ENCODE measurements at places on chromosomes 6 and 20.

DNA sequence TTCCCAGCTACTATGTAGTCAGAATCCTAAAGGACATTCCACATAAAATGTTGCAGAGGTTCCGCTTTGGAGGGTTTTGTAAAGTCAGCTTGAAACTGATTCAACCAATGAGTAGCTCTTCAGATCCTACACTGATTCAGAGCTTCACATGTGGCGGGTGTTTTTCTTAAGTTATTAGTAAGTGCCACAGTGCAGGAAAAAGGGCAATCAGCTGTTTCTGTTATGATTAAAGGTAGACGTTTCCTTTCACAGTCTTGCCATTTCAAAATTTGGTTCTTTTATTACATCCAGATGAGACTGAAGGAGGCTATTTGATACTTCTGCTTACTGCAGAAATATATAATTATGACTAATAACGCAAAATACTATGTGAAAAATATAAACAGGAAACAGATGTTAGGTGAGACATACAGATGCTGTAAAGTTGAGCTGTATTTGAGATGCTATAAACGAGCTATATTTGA lies 443.9 kb downstream of the CDKAL1 start:
- DNase-seq, result no peak

GRCh38 chr6:30572148-30572547 lies 906 bp downstream of the ABCF1 start:
- no peak for DNase-seq

- DNase-seq, result no peak
Observed at GRCh38 chr6:53544217-53544469, 758 bp downstream of the GCLC start.

DNA sequence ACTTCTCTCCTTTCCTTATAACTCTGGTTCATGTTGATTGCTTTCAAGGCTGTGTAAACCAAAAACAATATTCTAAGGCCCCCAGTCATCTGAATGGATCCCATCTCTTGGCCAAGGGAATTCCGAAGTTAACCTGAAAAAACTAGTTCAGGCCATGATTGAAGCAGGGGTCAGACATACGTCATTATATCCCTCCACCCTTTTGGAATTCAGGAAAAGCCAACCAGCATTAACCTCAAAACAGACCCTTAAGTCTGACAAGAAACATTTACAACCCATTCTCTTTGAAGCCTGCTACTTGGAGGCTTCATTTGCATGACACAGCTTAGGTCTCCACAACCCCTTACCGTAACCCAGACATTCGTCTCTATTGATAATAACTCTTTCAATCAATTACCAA lies 39.7 kb downstream of the SLC26A8 start:
- no peak for DNase-seq

GRCh38 chr20:61287583-61288275 lies 35.7 kb downstream of the CDH4 start:
- DNase-seq, result no peak

GRCh38 chr20:45258664-45259063 lies 4.3 kb upstream of the SLPI start:
- no peak for DNase-seq

DNA sequence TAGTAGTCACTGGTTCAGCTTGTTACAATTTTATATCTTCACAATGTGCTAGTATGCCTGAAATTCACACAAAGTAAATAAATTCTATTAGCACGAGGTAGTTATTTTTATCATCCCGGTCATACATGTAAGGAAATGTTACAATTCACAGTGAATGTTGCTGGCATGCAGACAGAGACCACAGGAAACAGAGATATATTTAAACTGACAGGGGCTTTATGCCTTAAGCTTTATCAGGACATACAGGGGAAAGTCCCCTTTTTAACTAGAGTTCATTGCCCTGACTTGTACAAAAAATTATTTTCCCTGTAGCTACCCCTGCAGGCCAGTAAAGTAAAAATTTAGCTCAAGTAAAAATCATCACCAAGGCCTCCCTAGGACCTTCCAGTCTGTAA lies 712.0 kb upstream of the NRSN1 start:
- DNase-seq, result no peak

- no peak for DNase-seq
Observed at GRCh38 chr6:121951918-121952379, 447.5 kb upstream of the HSF2 start.

DNA sequence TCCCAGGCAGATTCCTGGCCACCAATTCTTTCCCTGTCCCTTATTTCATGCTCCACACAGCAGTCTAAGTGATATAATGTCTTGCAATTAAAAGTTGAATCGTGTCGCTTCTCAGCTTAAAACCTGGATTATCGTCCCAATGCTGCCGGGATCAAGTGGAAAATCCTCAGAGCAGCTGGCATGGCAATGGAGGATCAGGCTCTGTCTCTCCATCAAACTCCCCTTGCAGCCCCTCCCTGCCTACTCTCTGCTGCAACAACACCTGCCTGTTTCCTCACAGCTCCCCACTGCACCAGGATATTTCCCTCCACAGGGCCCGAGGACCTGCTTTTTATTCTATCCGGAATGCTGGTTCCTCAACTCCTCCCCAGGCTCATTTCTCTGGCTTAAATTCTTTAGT lies 277.1 kb downstream of the SYNE1 start:
- DNase-seq, result no peak

DNA sequence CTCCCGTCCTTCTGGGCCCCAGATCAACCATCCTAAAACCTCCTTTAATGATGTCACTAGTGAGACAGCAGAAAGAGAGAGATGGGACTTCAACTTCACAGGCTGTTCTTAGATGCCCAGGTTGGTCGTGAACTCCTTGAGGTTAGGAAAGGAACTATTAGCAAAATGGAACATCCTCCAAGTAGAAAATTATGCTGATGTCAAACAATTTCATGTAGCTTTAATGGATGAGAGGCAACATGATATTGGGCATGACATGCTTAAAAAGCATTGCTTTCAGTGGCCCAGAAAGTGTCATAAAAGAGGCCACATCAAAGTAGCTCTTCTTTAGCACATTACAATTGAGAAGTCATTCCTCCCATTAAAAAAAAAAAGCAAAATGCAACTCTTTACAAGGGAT lies 248.1 kb downstream of the PTPRT start:
- DNase-seq, result no peak

- peak; percentile 74 for DNase-seq
Observed at GRCh38 chr20:35277531-35278395, at the start of gene MMP24OS. TSS of gene MMP24OS (minus strand) at chr20:35278122. CDS start at chr20:35277929, 193 bp downstream.

GRCh38 chr20:9196110-9196509 lies 127.2 kb downstream of the PLCB4 start:
- no peak for DNase-seq

DNA sequence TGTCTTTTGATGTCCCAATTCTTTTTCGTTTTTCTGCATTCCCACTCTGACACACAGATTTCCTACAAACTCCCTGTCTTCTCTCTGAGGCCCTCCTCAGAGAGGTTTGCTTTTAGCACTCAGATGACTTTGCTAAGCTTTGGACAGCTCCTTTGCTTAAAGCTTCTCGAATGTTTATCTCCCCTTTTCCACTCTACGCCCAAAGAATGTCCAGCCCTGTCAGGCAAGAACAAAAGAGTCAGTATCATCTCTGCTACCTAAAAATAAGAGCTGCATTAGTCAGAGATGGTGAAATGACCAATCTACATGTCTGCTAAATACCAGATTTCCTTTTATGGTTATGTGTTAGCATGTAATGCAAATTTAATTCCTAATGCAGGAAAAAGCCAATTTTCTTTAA lies 56.8 kb downstream of the PREP start:
- no peak for DNase-seq

DNA sequence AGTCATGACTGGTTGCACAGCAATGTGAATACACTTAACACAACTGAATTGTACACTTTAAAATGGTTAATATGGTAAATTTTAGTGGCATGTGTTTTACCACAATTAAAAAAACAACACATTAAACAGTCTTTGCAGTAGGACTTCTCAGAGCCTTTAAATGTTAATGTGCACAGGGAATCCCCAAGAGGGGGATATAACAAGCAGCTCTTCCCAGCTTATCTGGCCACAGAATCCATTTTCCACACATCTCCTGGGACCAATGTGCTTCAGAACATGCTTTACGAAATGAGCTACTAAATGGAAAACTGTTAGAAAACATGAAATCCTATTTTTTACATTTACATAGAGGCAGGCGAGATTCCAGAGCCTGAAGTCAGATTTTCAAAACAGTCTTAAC lies 44.4 kb downstream of the FYN start:
- DNase-seq, result no peak

GRCh38 chr6:16045238-16045637 lies 83.6 kb upstream of the MYLIP start:
- no peak for DNase-seq

- no peak for DNase-seq
Observed at GRCh38 chr6:35320031-35320410, 22.3 kb upstream of the PPARD start.

- no peak for DNase-seq
Observed at GRCh38 chr6:140917911-140918310, 1214.8 kb upstream of the GJE1 start.

DNA sequence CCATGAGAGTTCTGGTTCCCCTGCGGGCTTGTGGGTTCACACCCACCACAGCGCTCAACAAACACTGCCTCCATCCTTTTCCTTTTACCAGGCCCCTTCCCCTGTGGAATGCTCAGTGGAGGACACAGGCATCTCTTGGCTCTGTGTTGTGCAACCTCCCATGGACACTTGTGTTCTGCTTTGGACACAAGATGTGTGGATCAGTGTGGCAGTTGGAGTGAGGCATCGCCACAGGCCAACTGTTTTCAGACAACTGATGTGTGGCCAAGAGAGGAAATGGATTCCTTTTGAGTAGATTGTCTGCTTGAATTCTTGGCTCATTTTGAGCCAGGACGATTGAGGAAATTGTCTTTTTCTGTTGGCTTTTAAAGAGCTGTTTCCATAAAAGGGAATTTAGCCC lies 26.8 kb downstream of the CST8 start:
- DNase-seq, result no peak

DNA sequence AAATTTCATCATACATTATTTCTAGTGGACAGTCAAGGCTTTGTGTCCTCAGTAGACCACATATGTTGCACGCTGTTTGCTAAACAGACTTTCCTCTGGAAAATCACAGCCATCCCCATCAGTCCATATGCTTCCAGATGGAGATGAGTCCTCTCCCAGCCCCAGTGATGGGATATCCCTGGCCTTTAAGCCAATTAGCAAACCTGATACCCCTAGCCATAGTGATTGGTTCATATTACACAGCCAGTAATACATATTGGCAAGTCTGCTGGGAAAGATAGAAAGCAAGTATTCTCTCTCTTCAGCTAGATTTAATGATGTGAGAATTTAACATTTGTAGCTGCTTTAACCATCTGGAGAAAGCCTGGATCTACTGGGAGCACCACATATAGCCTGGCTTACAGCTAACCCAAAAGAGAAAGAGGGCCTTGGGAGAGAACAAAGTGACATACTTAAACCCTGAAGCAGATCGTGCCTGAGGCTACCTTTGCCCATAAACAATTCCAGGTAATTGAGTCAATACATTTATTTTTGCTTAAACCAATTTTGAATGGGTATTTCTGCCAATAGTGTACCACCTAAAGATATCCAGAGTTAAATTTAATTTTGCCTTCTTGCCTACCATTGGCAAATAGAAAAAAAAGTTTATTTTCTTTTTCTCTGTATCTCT lies 103.5 kb upstream of the HIVEP1 start:
- DNase-seq, result no peak

DNA sequence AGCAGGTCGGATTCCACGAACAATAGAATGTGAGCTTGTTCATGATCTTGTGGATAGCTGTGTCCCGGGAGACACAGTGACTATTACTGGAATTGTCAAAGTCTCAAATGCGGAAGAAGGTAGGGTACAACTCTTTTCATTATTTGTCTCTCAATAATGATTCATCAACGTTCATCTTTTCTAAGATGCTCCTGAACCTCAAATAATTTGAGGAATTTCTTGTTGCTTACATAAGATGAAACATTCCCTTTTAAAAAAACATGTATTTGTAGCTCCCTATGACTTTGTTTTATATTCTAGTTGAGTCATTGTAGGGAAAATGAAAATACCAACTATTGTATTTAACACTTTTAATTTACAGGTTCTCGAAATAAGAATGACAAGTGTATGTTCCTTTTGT lies 17.0 kb downstream of the MCM8 start:
- DNase-seq, result no peak

DNA sequence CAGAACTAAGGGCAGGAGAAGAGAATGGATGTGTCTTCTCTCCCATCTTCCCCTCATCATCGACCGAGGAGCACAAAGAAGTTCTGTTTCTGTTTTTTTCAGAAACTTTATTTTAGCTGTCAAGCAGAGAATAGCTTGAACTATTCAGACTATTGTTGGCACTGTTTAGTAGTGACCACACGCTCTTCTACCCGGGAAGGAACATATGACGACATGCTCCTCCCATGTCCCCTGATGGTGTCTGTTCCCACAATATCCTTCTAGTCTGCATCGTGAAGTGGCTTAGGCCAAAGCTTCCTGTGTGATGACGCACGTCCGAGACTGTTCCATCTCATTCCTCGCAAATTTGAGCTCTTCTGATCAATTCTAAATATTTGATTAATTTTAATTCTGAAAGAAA lies 27.2 kb upstream of the KIF25 start:
- no peak for DNase-seq

- no peak for DNase-seq
Observed at GRCh38 chr20:16432466-16433292, 140.6 kb downstream of the KIF16B start.

GRCh38 chr6:83371423-83371822 lies 59.4 kb downstream of the ME1 start:
- DNase-seq, result no peak

DNA sequence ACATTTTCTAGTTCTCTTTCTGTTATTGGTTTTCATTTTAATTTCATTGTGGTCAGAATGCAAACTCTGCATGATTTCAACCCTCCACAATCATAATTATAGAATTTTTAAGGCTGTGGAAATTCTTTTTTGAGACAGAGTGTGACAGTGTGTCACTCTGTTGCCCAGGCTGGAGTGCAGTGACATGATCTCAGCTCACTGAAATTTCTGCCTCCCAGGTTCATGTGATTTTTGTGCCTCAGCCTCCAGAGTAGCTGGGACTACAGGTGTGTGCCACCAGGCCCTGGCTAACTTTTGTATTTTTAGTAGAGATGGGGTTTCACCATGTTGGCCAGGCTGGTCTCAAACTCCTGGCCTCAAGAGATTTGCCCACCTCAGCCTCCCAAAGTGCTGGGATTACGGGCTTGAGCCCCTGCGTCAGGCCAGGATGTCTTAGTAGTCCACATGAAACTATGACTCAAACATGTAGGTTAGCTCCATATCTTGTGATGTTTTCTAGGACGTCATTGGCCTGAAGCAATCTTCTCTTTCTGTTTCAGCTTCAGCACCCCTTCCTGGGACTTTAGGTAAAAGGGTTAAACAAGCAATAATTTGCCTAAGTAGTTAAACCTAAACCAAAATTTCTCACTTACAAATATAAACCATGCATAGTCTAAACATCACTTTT lies 47.4 kb upstream of the SAMD3 start:
- DNase-seq, result no peak

DNA sequence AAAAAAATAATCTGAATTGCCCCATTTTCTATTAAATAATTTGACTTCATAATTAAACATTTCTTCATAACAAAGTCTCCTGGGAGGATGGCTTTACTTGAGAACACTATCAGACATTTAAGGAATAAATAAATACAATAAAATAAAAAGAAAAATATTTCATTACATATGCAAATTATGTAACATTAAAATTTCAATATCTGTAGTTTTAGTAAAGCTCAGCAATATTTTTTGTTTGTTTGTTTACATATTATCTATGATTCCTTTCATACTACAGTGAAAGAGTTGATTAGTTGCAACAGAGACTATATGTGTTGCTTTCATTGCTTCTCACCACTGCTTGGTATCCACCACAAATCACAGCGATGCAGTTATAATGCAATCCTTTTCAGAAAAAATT lies 474.9 kb upstream of the GJE1 start:
- DNase-seq, result no peak

Data from stimulated activated CD4-positive, alpha-beta T cell treated with anti-CD3 and anti-CD28 coated beads, Interleukin-15, amount 100 ng/mL, for 1 hour (primary cell).